ENCODE measurements at places on chromosomes 13 and 19.

- DNase-seq: no peak
Observed at GRCh38 chr19:50739914-50740426, 16.8 kb downstream of the CLEC11A start.

- DNase-seq: no peak
Observed at GRCh38 chr13:98984983-98985382, 7.1 kb upstream of the DOCK9 start.

DNA sequence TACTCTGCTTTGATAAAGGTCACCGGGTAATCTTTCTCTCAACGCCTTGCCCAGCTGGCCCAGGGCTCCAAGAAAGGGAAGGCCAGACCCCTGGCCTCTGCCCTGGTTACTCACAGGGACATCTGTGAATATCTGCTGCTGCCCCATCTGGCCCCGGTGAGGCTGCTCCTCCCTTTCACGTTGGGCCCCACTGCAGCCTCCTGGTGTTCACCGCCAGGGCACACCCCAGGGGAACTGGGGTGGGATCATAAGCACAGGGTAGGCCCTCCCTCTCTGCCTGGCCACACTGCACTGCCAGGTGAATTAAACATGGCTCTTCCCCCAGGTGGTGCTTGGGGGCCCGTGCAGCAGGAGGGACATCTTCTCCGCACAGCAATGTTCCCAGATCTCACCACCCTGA, 12.7 kb downstream of the LAIR1 start:
- no peak for DNase-seq

DNA sequence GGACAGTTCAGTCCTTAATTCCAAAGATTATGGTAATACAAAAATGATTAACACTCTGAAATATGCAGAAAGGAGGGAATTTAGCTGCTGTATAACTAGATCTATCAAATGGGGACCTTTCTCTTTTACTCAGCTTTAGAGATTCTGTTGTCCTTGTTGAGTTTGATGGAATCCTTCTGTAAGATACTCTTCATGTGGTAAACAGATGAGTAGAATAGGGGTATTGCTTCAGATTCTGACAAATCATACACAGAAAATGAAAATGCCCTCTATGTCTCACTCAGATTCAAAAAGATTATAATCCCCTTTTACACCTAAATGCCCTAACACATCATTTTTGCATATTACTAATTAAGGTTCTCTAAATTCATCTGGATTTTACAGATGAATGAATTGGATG, 50.7 kb downstream of the ARHGAP35 start:
- DNase-seq: no peak

DNA sequence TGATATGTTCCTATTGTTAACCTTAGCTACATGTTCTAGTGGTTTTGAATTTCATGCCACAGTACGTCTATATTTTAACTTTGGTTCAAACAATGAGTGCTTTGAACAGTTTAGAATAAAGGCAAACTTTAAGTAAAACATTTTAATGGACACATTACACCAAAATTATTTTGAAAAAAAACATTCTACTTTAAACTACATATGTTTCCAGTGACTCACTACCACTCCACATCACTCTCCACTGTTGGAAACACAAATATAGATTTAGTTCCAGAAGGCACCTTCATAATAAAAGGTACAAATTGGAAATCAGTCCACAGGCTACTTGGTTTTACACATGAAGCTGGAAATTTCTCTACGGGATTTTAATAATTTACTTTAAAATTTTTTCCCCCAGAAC, 373.5 kb downstream of the MYO16 start:
- no peak for DNase-seq

- DNase-seq: no peak
Observed at GRCh38 chr13:71906448-71906847, 39.4 kb upstream of the DACH1 start.

GRCh38 chr13:37627428-37627827, 28.9 kb upstream of the POSTN start:
- no peak for DNase-seq

DNA sequence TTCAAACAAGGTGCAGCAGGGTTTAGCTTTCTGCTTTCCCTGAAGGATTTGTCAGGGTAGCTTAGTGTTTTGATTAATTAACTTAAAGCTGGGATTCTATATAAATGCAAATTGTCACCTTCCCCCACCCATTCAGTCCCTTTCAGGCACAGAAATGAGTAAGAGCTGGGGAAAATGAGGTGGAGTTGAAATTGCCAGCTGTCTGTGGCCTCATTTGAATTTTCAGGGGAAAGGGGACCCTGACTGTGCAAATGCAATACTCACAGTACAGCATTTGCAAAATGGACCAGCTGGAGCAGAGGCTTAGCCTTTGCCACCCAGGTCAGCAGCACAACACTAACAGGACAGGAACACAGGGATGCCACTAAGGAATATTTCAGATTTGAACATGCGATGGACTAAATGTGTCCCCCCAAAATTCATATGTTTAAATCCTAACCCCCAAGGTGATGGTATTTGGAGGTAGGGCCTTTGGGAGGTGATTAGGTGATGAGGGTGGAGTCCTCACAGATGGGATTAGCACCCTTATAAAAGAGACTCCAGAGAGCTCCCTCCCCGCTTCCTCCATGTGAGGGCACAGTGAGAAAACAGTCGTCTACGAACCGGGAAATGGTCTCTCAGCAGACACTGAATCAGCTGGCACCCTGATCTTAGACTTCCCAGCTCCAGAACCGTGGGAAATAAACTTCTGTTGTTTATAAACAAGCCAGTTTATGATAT, 59.5 kb upstream of the CYSLTR2 start:
- no peak for DNase-seq

DNA sequence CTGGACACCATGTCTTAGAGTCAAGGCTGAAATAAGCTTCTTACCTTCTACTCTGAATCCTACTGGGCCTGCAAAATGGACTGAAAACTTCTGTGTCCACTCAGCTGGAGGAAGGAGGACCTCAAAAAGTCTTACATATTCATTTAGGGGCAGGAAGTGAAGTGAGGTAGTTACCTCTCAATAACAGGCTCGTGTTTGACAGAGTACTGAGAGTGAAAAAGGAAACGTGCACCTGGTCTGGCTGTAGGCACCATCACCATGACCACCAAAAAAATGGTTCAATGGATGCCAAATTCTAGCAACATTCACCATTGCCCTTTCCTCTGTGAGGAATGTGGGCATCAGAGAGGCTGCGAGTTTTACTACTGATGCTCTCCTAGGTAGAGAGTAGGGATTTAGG, 176.2 kb downstream of the RFC3 start:
- DNase-seq: no peak

DNA sequence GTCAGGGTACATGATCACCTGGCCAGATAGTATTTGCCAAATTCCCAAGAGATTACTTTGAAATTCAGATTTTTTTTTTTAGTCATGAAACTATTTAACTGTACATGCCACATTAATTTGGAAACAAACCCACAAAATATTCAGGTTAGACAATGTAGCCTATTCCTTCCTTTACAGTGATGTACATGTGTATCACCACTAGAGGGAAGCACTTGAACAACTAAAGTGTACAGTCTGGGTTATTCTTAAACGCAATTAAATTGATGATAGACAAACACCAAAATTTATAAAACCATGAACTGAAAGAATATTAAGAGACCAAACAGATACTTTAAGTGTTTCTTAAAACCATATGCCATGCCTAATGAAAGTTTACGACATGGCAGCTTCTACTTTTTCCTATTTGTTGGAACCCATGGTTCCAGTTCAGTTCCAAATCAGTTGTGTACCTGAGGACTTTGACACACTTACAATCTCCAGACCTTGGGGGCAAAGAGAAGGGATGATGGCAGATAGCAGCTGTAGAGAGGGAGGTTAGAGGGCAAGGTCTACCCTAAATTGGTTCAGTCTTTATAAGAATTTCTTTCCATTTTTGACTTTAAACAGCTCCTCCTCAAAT, 52.8 kb downstream of the TNFSF13B start:
- DNase-seq: no peak

GRCh38 chr19:30006207-30006606, 64.2 kb downstream of the URI1 start:
- no peak for DNase-seq

GRCh38 chr19:55355213-55355821, 798 bp upstream of the COX6B2 start:
- no peak for DNase-seq

DNA sequence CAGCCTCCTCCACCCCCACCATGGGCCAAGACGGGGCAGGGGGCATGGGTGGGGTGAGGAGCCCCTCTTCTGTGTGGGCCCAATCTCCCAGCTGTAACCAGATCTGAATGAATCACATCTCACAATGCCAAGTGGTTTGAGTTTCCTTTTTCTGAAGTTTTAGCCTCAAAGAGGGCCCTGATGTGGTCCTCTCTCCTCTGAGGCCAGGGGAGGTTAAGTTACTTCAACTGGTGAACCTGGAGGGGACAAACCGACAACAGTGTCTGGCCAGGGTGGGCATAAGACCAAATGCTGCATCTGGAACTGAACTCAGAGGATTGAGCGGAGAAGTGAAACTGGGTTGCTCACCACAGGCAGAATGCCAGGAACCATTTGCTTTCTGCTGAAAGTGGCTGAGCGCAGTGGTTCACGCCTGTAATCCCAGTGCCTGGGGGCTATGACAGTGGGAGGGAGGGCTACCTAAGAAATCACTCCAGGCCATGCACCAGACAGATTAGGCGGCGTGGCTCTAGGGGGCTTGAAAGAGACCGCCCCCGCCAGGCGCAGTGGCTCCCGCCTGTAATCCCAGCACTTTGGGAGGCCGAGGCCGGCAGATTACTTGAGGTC, 15.4 kb upstream of the IRGC start:
- DNase-seq: no peak

- no peak for DNase-seq
Observed at GRCh38 chr19:14495672-14496028, 277 bp downstream of the GIPC1 start.

- peak; percentile 56 for DNase-seq
Observed at GRCh38 chr19:51448411-51449016, 9.7 kb downstream of the SIGLEC8 start.

GRCh38 chr13:111589321-111589720, 268.9 kb downstream of the TEX29 start:
- DNase-seq: no peak

DNA sequence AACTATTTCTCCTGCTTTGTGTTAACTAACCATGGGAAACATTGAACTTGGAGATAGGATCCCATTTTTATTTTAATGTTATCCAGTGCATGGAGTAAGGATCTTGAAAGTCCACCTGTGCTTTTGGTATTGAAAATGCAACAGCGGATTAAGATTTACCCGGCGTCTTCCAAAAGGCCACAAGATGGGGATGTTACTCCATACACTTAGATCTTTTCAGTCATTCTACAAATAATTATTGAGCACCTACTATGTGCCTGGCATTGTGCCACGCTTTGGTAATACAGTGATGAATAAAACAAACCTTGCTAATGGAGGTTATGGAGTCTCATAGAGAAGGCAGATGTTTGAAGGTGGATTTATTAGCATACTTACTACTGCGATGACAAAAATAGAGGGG, 56.9 kb downstream of the RFC3 start:
- DNase-seq: no peak

DNA sequence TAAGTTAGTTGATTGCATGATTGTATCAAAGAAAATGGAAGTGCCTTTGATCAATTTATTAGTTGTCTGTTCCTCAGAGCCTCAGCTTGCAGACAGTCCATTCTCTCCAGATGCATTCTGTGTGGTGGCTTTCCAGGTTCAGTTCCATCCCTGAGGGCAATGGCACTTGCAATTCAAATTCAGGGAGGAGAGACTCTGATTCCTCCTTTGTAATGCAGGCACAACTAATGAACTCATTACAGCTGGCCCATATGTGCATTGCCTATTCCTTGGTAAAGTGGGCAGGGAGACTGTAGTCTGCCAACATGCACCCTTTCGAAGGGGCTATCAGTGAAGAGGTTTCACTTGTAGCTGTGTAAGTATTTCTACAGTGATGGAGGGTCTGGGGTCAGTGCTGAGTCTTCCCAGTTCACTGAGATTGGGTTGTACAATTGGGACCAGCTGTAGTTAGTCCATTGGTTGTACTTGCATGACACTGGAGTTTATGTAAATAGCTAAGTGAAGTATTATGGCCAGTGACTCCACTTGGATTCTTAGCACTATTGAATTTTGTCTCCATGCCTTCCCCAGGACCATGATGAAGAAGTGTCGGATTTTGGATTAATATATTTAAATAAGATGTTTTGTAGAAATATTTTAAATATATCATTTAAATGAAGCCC, 401.7 kb downstream of the GPC6 start:
- DNase-seq: no peak

DNA sequence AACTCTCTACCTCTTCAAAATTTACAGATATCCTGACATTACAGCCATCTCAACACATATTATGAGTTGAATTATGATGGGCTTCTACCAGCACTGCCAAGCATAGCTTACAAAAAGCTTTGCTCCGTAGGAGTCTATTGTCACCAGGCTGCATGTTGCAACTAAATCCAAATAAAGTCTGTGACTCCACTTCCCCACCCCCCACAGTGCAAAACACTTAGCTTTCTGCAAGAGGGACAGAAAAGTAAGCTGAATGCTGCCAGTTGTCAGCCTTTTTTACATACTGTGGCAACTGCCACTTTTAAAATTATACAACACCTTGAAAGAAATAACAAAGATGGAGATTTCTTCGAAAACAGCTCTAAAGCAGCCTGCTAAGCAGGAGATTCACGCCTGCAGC, 189.1 kb downstream of the FGF14 start:
- DNase-seq: no peak

GRCh38 chr13:72530471-72530870, 197.0 kb downstream of the MZT1 start:
- DNase-seq: no peak

DNA sequence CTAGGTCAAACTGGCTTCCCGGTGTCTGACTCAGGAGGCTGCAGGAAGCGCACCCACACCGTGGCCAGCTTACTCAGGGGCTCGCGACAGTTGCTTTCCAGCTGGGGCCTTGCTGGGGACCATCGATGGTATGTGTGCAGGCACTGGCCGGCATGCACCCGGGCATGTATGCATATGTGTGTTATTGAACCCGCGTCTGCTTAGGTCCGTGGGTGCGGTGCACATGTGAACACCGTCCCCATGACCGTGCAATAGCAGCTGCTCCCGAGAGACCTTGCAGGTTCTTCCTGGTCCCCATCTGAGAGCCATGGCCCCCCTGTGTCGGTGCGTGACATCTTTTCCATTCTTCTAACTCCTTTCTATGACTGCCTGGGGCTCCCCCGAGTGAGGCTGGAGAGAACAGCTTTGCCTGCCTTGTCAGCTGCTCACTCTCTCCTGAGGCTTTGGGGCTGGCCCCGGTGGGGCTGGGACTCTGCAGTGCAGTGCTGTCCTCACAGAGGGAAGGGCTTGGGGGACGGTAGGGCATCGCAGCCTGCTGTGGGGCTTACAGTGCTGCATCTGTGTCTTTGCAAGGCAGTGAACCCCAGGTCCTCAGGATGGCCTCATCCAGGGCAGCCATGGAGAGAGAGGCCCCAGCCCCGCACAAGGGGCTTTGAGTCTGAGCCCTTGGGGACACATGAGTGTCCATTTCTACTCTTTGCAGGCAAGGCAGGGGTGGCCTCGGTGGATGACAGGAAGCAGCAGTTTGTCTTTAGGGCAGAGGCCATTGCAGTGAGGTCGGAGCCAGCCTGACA, 65.1 kb downstream of the CHST8 start:
- DNase-seq: no peak

- DNase-seq: no peak
Observed at GRCh38 chr13:33139780-33140535, 123.7 kb downstream of the KL start.
